8988T (cell line): ENCODE measurements at places on chromosomes 12 and 14.
A peak's percentile ranks its signal among the peaks of the same experiment; 100 is the strongest.

GRCh38 chr12:125280482-125281377 is 215.5 kb downstream of the AACS start:
- DNase-seq = no peak

DNA sequence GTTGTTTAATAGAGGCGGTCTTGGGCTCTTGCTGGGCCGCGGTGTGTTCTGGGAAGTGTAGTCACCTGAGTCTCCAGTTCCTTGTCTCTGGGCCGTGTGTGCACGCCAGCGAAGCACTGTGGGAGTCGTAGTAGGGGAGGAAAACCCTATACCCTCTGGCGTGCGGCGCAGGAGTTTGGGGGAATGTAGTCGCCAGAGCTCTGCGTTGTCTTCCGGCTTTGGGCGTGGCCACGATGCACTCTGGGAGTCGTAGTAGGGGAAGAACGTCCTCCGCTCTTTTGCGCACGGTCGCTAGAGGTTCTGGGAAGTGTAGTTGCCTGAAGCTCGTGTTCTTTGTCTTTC is 726 bp upstream of the ZNF140 start:
- peak; percentile 24 for DNase-seq

- DNase-seq = no peak
Observed at GRCh38 chr12:52432559-52433207, 1.5 kb downstream of the KRT75 start.

DNA sequence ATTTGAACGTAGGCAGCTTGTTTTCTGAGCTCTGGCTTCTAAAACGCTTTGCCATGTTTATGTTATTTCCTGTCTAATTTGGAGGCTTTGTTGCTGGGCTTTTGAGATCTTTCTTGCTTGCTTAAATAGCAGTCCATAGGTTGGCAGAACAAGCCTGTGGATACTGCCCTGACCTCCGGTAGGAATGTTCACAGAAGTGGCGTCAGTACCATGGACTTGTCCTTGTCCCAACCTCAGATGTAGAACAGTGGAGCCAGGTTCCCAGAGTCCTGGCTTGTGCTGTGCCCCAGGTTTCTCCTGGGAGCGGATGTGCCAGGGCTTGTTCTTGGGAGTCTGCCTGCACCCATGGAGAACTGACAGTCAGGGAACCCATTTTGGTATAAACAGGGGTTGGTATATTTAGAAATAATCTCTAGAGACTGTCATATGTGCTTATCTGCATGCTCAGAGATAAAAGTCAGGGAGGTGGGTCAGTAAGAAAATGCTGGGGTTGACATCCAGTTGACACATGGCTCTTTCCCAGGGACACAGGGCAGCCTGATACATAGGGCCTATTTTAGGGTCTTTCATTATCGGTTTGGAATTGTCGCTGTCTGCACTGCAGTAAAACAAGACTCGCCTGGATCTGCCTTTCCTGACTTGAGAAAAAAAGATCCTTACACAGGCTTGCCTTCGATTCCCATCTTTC is 22.9 kb downstream of the CACNA1C start:
- no peak for DNase-seq

- DNase-seq = no peak
Observed at GRCh38 chr12:96029826-96030225, 5.6 kb downstream of the LTA4H start.

- no peak for DNase-seq
Observed at GRCh38 chr12:848173-848865, 95.9 kb downstream of the WNK1 start.

DNA sequence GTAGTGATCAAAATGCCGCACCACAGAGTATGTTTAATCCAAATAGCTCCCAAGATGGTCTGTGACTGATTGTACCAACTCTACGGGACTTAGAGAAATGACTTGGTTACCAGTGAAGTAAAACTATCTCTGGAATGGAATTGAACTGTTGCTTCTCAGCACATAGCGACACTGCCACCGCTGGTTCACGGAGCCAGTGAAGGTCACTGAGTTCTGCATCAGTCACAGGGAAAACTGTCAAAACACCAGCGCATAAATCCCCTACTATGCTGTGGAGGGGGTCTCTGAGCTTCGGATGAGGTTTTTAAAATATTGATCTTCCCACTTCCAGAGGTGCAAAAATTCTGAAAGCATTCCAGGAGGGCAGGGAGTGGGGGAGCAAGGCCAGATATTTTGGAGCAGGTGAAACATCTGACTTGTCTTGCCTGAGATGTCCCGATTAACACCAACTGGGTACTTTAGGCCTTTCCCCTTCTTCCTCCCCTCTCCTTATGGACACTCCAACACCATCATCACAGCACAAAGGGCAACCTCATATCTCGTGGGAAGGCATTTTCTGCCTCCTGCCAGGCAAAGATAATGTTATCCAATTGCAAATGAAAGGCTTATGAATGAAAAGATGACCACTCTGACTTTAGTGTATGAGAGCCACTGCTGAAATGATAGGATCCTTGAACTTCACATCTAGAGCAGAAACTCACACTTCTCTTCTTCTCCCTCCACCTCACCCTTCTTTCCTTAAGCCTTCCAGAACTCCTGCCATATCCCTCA is 2.0 kb upstream of the PLXNC1 start:
- DNase-seq = no peak

- peak; percentile 86 for DNase-seq
Observed at GRCh38 chr12:124767066-124767821, 96.4 kb downstream of the SCARB1 start.

- DNase-seq = no peak
Observed at GRCh38 chr14:52738409-52738808, 8.4 kb downstream of the STYX start.

DNA sequence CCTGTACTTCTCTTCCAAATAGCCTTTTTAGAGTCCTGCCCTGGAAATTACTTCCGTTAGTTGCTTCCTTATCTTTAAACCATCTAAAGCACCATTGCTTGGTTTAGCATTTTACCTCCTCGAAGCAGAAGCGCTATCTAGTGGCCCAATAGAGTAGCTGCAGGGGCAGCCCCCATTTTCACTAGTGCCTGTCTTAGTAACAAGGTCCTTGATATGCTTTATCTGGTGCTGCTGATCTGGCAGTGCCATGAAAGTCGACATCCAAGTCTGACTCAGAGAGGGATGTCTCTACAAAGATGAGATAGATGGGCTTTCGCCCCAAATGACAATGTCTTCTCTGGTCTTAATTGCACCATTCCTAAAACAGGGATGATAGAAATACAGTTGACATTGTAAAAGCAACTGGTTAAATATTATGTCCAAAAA is 25.0 kb upstream of the CIT start:
- DNase-seq = peak; percentile 51

- DNase-seq = no peak
Observed at GRCh38 chr12:12807970-12808702, 5.0 kb upstream of the DDX47 start.

GRCh38 chr14:71988476-71988875 is 56.2 kb downstream of the RGS6 start:
- DNase-seq = no peak

DNA sequence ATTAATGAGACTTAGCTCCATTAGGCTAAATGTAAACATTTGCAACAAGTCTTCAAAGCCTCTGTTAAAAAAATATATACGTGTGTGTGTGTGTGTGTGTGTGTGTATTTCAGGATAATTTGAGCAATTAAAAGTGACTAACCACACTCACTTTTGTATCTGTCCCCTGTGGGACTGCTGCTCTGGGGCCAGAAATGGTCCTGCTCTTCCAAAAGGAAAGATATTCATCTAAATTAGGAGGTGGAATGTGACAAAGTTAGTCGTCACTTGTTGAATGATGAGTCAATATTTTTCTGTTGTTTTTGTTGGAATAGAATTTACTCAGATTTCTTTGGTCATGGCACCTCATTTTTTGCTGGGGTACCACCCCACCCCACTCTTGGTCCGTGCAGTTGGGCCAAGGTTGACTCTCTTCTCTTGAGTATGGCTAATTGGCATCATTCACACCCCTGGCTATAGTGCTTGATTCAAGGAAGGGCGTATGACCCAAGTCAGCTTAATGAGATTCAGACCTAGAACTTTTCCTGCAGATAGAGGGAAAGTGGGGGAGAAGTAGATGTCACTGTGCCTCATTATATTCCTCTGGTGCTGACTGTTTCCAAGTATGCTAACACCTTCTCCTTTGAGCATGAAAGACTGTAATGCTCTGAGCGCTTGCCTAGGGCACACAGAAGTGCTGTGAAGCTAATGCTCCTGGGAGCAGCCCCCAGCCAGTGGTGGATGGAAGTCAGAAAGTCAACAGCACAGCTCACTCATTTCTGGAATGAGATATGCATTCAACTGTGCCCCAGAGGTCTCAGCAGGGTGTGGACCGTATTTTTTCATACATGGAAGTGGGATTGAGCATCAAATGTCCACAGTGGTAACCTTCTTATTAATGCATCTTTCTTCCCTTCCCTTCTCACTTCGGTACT is 577.0 kb upstream of the TBX3 start:
- no peak for DNase-seq

GRCh38 chr14:24817212-24818057 is 183.4 kb upstream of the GZMB start:
- DNase-seq = no peak

DNA sequence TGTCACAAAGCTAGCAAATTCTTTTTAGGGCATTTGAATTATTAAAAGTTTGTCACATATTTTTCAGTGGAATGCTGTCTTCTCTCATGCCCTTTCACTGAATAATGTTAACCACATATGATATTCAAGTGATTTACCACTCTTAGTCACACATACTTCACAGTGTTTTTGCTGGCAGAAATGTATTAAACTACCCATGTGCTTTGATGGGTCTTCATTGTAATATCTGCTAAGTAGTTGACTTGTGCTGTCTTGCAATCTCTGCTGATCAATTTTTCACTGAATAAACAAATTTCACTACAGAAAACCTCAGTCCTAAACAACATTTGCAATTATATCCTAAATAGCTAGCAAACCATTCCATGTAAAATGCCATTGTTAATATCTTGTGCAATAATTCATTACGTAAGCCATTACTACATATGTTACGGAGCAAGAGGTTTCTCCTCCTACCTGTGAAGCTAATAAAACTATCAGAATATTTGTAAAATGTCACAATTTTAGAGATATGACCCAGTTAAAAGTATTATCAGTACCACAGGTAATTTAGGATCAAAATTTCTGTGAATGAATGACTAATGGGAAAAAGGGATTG is 64.6 kb upstream of the LMO3 start:
- DNase-seq = no peak

DNA sequence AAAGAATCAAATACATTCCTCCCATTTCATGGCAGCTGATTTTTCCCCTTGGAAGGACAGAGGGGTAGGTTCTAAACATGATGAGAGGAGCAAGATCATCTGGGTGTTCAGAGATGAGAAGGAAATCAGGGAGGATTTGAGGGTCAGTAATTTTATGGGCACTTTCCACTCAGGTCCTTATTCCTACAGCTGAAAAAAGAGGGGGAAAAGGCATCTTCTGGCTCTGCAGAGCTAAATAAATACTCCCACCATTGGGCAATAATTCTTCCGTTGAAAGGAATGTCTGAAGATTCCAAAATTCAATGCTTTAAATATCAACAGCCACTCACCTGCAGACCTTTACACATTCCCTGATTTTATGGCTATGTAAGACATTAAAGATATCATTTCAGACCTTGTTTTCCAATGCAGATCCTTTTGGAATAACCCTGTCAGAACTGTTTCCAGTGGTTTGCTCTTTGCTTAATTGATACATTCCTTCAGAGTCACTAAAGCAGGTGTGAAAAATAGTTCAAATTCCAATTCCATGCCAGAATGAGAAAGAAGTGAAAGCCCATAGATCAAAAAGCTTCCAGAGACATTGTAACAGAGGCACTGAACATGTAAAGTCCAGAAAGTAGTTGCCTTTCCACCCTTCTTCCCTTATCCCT is 233.3 kb upstream of the KRR1 start:
- no peak for DNase-seq

DNA sequence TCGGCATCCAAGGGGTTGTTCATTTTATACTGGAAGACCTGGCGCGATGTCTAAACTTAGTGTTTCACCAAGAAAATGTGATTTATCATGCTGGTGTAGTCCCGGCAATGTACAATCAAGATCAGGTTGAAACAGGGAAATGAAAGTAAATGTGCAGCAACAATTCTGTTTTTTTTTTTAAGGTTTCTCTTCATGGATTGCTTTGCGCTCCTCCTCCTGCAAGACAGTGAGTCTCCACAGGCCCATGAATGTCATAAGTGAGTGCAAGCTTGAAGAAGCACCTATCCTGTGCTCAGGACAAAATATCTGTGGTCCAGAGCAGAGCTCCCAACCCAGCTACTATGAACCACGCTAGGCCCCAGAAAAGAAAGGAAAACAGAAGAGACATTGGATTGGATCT is 143.4 kb downstream of the KCNK10 start:
- DNase-seq = no peak

DNA sequence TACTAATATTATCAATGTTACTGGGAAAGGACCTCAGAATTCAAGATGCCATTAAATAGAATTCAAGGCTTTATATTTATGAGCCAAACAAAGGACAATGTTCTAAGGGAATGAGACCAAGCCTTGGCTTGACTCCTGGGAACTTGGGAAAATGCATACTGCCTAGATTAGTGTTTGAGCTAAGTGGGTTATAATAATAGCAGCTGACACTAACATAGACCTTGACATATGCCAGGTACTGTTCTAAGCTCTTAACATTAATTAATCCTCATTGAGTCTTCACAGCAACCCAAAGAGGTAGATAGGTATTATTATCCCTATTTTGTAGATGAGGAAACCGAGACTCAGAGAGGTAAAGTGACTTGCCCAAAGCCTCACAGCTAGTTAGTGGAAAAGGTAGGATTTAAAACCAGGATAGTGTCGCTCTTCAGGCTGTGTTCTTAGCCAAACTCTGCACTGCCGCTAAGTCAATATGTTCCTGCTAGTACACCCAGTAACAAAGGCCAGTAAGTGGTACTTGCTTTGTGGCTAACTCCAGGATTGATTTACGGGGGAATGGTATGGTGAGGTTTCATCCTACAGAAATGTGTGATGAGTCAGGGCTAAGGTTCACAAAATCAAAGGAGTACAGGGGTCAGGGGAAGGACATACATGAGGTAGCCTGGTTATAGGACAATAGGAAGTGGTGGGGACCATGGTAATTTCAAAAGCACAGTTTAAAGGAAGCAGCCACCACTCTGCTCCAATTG is 35.8 kb upstream of the PRKAB1 start:
- DNase-seq = no peak

GRCh38 chr12:54666008-54666407 is 17.8 kb upstream of the DCD start:
- no peak for DNase-seq

DNA sequence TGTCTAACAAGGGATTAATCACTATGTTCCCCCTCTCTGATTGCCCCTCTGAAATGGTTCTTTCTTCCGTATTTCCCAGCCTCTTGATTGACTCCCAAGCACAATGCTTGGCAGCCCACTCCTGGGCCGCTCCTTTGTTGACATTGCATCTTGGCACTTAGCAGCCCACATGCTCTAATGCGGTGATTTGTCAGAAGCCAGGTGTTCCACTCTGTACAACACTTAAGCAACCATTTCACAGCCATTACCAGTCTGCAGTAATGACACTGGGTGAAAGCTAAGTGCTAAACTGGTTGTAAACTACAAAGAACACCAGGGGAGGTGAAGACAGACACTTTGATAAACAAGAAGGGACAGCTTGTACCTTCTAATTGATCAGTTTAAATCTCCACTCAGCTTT is 353.5 kb downstream of the TMEM132D start:
- DNase-seq = no peak

GRCh38 chr12:50637870-50638481 is 125.9 kb upstream of the ATF1 start:
- DNase-seq = no peak

- DNase-seq = no peak
Observed at GRCh38 chr12:117321572-117321971, 39.9 kb downstream of the NOS1 start.

- no peak for DNase-seq
Observed at GRCh38 chr14:104363891-104364760, 215.4 kb upstream of the C14orf180 start.

- no peak for DNase-seq
Observed at GRCh38 chr14:82366803-82367202, 833.1 kb upstream of the SEL1L start.
